ENCODE measurements at places on chromosomes 2 and 18.

- no peak for DNase-seq
Measured at GRCh38 chr2:169071455-169071854, 2.1 kb downstream of the DHRS9 start.

DNA sequence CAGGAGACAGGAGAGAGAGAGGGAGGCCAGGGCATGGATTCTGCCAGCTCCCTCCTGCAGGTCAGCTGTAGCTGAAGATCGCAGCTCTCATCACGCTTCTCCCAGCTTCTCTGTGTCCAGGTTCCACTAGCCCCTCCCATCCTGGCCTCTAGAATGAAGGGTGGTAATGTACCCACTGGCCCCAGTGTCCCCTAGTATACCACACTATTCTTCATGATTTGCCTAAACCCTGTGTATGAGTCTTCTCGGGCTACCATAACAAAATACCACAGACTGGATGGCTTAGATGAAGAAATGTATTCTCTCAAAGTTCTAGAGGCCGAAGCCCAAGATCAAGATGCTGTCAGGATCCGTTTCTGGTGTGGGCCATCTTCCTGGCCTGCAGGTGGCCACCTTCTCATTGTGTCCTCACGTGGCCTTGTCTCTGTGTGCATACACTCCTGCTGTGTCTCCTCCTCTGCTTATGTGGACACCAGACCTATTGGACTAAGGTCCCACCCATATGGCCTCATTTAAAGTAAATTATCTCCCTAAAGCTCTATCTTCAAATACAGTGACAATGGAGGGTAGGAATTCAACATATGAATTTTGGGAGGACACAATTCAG lies 77.3 kb downstream of the TNFRSF11A start:
- no peak for DNase-seq

GRCh38 chr2:128292599-128293425 lies 25.9 kb downstream of the HS6ST1 start:
- DNase-seq, result no peak

DNA sequence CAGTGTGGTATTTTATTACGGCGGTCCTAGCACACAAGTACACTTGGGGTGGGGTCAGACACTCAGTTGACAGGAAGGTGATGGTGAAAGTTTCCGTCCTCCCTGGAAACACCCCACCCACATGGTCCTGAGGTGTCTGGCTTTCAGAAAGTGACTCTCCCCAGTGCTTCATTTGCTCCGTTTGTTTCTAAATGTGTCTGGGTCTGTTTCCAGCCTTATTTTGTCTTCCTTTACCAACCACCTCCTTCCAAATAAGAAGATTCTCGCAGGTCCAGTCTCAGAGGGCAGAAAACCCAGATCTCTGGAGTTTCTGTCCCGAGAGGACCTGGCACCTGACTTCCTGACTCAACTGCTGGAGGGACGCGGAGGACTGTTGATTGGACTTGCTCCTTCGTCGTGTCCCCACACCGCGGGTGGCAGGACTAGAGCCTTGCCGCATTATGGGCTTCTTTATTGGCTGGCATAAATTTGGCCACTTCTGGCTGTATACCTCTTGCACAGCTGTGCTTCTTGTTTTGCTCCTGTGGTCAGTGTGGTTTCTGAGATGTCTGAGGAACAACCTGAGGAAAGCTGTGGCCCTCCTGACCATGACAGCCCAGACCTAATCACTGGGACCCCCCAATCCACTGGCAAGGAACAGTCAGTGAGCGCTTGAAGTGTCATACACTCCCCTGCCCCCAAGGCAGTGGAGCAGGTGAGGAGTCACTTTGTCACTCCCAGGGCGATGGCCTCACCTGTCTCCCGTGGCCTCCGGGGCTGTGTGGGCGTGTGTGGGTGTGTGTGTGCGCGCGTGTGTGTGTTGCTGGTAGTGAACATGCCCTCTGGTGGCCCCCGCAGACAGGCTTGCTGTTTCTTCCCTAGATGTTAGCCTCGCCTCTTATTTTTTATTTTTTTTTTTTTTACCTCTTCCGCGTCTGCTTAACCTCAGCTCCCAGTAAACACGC lies 45.6 kb downstream of the MEX3C start:
- DNase-seq, result peak; percentile 35

DNA sequence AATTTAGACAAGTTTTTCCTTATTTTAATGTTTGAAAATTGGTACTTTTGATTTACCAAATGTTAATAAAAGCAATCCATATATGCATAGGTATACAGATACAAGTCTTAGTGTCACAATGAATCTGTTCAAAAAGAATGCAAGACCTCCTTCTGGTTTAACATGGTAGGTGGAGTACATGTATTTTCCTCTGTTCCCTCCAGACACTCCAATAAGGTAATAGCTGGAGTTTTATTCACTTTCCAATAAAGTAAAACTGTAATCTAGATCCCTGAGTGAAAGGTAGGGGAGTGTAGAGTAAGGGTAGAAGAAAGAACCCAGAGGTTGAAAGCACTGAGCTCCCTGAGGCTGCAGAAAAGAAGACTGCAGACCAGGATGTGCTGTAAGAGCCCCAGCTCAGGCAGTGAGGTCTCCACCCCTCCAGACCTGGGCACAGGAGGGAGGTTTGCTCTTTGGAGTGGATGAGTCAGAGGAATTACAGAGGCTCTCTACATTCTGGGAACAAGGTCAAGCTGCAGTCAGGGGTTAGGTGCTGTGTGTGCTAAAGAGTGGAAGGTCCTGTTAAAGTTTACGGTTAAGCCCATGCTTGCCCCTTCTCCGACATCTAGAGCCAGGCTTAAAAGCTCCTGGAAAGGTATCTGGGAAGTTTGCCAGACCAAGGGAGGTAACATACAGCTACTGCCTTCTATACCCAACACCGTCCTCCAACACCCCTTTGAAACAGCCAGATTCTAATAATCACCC lies 27.6 kb upstream of the STAT1 start:
- no peak for DNase-seq

- peak; percentile 31 for DNase-seq
Measured at GRCh38 chr2:75608684-75609333, 37.8 kb upstream of the MRPL19 start.

- DNase-seq, result no peak
Measured at GRCh38 chr2:95047629-95048510, 22.4 kb downstream of the MAL start.

DNA sequence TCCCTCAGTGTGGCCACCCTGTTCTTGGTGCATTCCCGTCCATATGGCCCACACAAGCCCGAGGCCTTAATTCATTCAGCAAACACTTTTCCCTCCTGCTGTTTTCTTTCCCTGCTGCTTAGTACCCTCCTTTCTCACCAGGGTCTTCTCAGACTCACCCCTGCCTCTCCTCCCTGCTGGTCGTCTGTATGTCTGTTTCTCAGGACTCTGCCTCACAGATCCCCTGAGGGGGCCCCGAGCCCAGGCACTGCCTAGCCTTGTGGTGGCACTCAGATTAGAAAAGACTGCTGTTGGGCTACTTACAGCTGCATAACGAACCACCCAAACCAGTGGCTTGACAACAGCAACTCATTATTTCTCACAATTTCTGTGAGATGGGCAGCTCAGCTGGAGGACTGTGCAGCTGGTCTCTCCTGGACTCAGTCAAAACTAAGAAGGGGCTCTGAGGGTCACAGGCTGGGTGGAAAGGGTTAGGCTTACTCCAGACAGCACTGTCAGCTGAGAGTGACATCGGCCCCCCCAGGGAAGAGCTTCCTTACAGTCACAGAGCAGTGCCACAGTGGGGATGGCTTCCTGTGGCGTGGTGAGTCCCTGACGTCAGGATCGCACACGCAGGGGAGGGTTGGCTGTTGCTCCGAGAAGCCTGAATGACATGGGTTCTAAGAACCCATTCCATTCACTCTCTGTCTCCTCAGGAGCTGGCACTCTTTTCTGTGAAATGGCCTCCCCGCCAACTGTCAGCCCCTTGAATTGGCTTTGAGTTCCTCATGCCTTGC lies 139.0 kb downstream of the UXS1 start:
- no peak for DNase-seq

DNA sequence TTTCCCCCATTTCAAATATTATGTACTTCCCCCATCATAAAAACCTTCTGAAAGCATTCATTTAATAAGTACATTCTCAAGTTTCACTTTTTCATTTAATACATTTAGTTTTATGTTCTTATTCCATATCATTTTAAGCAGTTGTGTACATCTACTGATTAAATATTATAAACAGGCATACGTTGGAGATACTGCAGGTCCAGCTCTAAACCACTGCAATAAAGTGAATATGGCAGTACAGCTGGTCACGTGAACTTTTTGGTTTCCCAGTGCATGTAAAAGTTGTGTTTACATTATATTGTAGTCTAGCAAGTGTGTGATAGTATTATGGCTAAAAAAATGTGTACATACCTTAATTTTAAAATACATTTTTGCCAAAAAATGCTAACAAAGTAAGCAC lies 48.7 kb downstream of the TET3 start:
- no peak for DNase-seq

- no peak for DNase-seq
Measured at GRCh38 chr2:64168756-64169155, 24.5 kb upstream of the PELI1 start.

- no peak for DNase-seq
Measured at GRCh38 chr2:127106457-127106990, 430 bp downstream of the BIN1 start.

All from activated CD8-positive, alpha-beta memory T cell treated with anti-CD3 and anti-CD28 coated beads for 48 hours (primary cell).